Activated effector memory CD4-positive, alpha-beta T cell treated with Interleukin-2 at 50 U/mL for 16 hours (primary cell): ENCODE measurements at places on chromosomes 4 and X.

DNA sequence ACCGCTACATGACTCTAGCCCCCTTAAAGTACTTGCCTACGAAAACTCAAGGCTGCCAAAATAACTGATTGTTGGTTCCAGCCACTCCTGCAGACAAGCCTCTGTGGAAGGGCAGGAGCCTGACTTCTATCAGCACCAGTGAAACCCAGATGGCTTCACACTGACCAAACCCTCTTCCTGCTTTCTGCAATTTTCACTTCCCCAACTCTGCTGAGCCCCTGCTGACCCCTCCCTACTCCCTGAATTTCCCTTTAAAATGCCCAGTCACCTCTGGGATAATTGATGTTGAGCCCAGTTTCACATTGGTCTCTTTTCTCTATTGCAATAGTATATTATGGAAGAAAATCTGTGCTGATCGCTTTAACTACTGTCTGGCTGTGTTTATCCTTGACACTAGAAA is 61.6 kb upstream of the STS start:
- no peak for DNase-seq

DNA sequence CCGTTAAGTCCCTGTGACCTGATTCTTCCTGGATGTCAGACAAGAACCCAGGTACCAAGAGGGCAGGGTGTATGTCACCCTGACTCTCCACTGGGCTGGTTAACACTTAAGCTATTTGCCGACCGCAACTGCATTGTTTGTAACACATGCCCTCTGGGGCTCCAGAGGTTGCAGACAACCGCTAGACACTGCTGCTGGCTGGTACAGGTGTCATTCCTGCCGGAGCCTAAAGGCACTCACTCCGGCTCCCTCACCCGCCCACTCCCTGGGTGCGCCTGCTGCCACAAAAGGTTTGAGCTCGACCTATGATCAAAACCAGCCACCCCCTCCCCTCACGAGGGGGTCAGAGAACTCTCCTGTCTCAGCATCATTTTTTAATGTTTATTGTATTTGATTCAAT is 208.2 kb downstream of the FAT4 start:
- no peak for DNase-seq

GRCh38 chr4:69568787-69569186 is 70.7 kb downstream of the UGT2A2 start:
- no peak for DNase-seq

DNA sequence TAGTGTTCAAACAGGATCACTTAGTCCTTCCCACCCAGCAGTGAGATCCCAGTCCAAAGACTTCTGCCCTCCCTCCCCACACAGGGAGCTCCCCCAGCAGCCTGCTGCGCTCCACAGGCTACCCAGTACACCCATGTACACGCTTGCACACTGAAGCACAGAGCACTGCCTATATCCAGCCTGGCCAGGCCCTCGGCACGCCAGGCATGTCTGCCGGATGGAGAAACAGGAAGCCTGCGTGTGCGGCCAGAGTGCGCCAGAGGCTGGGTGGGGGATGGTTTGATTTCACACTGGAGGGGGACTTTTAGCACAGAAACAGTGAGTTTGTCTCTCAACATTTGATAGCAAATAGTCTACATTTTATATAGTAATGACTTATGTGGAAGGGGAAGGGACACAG is 833.5 kb upstream of the IGFBP7 start:
- no peak for DNase-seq

- no peak for DNase-seq
These were observed 126.9 kb upstream of the DCLK2 start for GRCh38 chr4:149951152-149951900.

GRCh38 chr4:80015407-80016189 is 57.4 kb downstream of the ANTXR2 start:
- no peak for DNase-seq
